ENCODE measurements at places on chromosomes 16 and 17.

DNA sequence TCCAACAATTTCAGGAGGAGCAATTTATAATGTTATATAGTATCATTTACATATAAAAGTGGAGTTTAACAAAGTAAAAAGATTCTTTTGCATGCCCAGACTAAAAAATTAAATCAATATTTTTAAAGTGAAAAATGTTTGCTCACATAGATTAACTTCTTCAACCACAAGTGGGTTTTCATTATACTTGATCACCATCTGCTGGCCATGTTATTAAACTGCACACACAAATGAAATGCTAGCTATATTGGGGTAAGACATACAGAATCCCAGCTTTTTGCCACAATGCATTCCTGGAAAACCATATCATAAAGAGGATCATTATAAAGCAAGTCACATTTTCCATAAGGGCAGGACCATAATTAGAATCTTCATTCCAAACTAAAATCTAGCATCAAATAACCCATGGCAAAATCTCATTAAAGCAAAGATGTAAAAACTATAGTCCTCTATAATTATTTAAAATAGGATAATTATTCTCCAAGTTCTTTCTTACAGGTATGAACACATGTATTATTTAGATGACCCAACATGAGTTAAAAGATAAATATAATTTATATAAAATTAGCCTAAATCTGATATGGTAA is 26.3 kb downstream of the CEP112 start:
- peak; percentile 71 for DNase-seq

DNA sequence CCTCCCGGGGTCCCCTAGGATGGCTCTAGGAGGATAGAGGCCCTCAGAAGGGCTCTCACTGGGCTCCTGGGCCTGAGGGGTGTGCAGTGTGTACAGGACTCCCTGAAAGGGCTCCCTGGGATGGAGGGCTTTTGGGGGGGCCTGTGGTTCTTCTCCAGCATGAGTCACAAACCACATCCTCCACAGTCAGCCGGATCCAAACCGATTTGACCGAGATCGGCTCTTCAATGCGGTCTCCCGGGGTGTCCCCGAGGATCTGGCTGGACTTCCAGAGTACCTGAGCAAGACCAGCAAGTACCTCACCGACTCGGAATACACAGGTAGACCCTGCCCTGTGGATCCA is 4.5 kb downstream of the TRPV2 start:
- peak; percentile 84 for DNase-seq

DNA sequence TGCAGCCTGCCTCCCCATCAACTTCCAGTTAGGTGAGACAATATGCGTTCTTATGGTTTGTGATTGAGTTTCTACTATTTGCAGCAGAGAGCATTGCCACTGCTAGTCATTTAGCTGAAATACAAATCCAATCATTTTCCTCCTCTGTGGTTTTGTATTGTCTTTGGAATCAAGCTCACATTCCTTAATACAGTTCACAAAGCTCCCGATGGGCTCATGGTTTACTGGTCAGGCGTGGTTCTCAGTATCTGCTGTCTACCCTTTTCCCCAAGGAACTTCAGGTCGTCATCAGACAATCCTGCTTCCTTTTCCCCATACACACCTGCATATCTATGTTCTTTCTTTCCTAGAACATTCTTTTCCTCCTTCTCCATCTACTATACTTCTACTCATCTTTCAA is 69.6 kb upstream of the GAS7 start:
- no peak for DNase-seq

GRCh38 chr16:2511128-2511800 is 2.5 kb upstream of the ATP6V0C start:
- no peak for DNase-seq

GRCh38 chr16:51271156-51271701 is 120.2 kb upstream of the SALL1 start:
- DNase-seq = no peak

DNA sequence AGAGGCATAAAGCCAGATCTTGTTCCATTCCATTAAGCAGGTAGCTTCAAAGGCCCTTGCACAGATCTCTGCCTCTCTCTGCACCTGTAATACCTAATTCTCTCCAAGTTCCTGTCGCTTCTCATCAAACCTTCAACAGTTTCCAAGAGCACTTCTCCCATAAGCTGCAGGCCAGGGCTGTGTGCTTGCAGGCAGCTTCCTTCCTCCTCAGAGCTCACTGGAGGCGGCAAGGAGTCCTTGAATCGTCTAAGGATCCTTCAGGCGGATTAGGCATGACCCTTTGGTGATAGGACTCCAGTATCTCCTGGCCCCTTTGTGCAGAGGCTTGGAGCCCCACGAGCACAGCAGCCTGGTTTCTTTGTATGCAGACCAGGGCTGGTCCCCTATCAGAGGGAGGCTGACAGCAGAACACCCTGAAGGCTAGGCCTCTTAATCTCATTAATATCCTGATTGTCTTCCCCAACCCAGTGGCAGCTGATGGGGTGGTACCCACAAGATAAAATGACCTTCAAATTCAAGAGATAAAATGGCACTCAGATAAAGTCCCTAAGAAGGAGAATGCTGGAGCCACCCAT is 19.8 kb downstream of the HNF1B start:
- no peak for DNase-seq

DNA sequence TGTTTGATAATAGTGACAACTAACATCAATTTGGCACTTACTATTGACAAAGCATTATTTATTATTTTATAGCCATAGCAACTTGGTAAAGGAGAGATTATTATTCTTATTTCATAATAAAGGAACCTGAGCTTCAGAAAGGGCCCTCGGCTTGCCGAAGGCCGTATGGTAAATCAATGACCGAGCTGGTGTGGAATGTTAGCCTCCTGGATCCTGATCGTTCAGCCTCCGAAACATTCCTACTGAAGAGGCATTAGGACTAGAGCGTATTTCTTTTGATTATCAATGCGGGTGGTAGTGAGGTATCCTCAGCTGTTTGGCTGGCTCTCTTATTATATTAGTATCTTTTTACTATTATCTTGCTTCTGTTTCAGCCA is 199.3 kb upstream of the TBX2 start:
- no peak for DNase-seq

GRCh38 chr17:47712330-47713023 is 18.5 kb downstream of the TBKBP1 start:
- no peak for DNase-seq

GRCh38 chr16:87790292-87791100 is 24.7 kb upstream of the KLHDC4 start:
- no peak for DNase-seq

- peak; percentile 52 for DNase-seq
Observed at GRCh38 chr17:43766413-43767052, 7.9 kb upstream of the SOST start.

GRCh38 chr17:1087381-1088241 is 90.7 kb downstream of the TIMM22 start:
- no peak for DNase-seq

GRCh38 chr16:54928411-54929089 is 2.1 kb upstream of the IRX5 start:
- DNase-seq = no peak

- no peak for DNase-seq
Observed at GRCh38 chr17:82709024-82709675, 7.4 kb upstream of the FN3KRP start.

Measured in common myeloid progenitor, CD34-positive (primary cell).